ENCODE measurements at places on chromosomes 16 and 17.

GRCh38 chr17:57108671-57109392 is 23.8 kb downstream of the AKAP1 start:
- DNase-seq, result no peak

DNA sequence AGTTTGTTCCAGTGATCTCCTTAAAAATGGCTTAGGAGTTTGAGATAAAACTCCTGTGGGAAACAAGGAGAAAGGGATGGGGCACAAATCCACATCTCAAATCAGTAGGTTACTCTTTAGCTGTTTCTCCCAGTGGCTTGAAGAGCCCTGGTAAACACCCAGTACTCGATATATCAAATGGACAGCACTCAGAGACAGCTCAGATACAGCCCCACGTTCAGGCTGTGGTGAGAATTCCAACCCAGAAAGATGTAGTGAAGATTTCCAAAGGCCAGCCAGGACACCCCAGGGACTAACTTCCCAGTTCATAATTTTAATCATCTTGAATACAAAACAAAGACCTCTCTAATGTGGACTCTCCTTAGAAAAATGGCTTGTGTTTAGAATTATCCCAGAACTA is 6.4 kb upstream of the VEZF1 start:
- no peak for DNase-seq

- no peak for DNase-seq
These were observed 286.1 kb downstream of the SEC14L1 start for GRCh38 chr17:77426676-77427386.

DNA sequence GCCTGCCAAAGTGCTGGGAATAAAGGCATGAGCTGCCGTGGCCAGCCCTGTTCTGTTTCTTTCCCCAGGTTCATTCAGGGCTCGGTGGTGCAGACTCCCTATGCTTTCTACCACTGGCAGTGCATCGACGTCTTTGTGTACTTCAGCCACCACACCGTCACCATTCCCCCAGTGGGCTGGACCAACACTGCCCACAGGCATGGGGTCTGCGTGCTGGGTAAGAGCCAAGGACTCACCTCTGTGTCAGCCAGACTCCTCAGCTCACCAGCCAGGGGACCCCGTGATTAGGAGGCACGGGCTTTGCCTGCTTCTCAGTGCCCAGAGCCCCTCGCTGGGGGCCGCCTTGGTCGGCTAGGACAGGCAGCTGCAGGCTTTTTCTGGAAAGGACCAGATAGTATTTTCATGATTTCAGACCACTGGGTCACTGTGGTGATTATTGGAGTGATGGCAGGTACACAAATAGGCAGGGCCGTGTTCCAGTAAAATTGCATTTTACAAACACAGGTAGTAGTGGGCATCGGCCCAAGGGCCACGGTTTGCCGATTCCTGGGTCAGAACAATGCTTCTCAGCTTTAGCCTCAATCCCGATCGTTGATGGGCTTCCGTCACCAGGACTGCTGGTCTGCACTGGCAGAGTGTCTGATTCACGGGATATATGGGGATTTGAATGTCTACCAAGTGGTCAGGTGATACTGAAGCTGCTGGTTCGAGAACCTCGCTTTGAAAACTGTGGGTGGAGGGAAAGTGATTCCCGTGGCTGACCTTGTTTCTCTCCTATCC is 5.0 kb downstream of the ENGASE start:
- no peak for DNase-seq

DNA sequence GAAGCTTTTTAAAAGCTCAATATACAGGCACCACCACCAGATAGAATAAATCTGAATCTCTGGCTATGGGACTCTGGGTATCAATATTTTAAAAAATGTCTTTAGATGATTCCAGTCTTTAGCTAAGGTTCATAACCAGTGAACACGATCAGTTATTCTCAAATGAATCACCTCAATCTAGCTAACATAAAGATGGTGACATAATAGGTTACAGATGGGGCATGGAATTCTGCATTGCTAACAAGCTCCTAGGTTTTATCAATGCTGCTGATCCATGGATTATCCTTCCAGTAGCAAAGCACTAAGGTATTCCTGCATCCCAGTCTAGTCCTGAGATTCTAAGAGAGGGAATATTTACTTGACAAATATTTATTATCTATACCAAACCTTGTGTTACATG is 415.5 kb upstream of the CDH11 start:
- no peak for DNase-seq

DNA sequence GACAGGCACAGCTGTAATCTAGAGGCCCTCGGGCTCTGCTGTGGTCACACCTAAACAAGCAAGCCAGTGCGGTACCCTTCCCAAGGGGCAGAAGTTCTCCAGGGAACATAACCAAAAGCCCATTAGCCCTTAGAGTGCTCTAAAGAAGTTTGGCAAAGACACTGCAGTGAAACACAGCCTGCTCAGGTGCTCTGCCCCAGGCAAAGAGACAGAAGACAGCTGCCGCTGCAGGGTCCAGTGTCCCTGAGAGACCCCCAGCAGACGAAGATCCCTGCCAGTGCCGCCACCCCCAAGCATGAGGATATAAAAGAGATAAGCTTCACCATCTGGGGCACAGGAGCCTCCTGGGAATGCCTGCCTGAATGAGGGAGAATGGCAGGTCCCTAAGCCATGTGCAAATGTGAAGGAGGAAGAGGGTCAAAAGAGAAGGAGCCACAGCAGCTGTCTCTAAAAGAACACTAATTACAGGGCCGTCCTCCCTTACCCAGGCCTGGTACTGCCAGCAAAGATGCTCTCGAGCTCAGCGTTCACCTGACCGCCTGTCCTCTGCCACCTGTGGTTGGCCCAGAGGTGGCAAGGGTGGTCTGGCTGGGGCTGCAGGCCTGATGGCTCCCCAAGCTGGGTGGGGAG is 29.7 kb downstream of the CUEDC1 start:
- no peak for DNase-seq

DNA sequence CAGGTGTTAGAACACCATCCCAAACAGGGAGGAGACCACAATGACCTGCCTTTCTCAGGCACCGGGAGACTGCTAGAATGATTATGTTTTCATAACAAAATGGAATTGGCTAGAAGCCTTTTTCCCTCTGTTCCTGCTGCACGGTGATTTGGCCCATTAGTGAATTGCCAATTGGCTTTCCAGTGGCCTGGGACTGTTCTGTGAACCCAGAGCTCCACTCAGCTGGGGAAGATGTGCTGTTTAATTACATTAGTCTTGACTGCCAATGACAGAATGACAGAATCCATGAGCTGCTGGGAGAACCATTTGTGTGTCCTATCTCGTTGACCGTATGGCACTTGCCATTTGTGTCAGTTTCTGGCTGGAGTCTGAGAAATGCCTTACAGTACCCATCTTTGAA is 242.9 kb downstream of the CDH11 start:
- no peak for DNase-seq

DNA sequence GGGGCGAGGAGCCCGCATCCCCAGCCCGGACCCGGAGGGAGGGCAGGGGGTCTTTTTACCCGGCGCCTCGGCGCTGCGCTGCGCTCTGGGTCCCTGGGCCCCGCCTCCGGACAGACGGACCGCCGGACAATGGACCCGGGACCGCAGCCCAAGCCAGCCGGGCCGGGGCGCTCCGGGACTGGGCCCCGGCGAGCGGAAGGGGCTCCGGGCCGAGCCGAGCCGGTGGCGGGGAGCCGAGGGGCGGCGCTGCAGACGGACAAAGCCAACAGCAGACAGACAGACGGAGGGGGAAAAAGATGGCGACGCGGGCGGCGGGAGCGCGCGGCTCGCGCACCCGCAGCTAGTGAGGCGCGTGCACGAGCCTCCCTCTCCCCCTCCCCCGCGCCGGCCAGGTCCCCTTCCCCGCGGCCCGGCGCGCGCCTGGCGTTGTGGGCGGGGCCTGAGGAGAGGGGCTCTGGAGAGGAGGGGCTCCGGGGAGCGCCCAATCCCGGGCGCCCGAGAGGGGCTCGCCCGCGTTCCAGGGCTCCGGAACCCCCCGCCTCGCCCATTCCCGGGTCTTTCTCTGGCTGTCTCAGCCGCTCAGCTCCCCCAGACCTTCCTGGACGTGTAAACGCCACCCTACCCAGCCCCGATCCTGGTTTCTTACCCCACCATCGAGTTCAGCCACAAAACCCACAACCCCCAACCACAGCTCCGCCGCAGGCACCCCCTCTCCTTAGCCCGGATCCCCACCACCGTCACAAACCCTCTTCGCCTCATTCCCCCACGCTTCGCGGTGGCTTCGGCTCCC is at the start of gene ZNF821:
TSS of gene ZNF821 (minus strand) at position 334 of the 790 bp plus-strand sequence. CDS start 4,236 bp downstream, outside the sequence.
- DNase-seq, result peak; percentile 73

GRCh38 chr17:37648555-37648954 is 5.3 kb upstream of the DDX52 start:
- DNase-seq, result no peak

- DNase-seq, result no peak
These were observed 125.3 kb downstream of the ANKRD11 start for GRCh38 chr16:89365044-89365467.

- no peak for DNase-seq
These were observed 325.8 kb downstream of the ABCC12 start for GRCh38 chr16:47829850-47830600.

- DNase-seq, result no peak
These were observed 789 bp upstream of the CTRL start for GRCh38 chr16:67932462-67932840.

DNA sequence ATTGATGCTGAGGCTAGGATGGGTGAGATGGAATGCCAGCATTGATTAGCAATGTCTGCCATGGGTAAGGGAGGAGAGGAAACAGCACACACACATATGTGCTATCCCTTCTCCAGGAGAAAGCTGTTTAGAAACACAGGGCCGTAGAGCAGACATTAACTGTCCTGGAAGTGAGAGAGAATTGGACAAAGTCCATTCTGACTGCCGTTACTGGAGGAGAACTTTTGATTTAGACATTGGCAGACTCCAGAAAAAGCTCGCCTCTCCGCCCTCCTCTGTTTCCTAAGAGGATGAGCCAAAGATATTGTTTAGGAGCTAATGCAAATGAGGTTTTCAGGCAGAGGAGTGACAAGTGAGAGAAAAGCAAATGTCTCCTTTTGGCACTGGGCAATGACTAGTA is 237.0 kb downstream of the HAPSTR1 start:
- no peak for DNase-seq

DNA sequence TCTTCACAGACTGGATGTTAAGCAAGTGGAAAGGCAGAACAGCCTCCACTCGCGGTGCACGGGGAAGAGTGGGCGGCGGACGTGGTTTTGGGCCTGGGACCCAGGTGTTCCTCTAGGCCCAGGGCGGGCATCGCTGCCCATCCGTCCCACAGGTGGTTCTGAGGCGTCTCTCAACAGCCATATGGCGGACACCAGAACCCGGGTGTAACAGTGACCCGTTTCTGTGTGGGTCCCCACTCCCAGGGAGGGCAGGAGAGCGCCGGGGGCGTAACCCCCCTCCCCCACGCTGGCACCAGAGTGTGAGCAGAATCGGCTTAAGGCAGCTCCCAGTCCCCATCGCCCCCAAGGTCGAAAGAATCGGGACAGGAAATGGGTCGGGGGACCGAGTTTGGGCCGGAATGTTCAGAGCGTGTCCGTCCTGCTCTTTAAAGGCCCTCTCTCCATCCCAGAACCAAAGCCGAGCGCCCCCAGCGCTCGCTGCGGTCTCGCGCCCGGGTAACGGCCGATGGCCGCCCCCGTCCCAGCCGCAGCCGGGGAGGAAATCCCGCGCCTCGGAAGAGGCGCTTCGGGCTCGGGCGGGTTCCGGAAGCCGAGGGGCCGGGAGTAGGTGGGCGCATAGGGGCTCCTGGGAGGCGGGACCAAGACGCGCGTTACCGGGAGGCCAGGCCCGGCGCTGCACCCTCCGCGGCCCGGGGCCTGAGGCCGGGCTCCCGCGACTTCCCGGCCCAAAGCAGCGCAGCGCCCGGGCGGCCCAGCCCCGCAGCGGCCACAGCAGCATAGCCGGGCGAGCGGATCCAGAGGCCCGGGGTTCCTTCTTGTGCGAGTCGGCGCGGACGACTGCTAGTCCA is at the start of gene TK2:
TSS of gene TK2 (minus strand) at position 839 of the 848 bp plus-strand sequence. CDS start at position 778, 61 bp downstream.
- DNase-seq, result peak; percentile 70
